ENCODE measurements at places on chromosomes 7 and 10. TPM values are rescaled to one million over a fixed set of nuclear protein-coding genes. Genes with fewer than 3 reads are reported as not detected.

DNA sequence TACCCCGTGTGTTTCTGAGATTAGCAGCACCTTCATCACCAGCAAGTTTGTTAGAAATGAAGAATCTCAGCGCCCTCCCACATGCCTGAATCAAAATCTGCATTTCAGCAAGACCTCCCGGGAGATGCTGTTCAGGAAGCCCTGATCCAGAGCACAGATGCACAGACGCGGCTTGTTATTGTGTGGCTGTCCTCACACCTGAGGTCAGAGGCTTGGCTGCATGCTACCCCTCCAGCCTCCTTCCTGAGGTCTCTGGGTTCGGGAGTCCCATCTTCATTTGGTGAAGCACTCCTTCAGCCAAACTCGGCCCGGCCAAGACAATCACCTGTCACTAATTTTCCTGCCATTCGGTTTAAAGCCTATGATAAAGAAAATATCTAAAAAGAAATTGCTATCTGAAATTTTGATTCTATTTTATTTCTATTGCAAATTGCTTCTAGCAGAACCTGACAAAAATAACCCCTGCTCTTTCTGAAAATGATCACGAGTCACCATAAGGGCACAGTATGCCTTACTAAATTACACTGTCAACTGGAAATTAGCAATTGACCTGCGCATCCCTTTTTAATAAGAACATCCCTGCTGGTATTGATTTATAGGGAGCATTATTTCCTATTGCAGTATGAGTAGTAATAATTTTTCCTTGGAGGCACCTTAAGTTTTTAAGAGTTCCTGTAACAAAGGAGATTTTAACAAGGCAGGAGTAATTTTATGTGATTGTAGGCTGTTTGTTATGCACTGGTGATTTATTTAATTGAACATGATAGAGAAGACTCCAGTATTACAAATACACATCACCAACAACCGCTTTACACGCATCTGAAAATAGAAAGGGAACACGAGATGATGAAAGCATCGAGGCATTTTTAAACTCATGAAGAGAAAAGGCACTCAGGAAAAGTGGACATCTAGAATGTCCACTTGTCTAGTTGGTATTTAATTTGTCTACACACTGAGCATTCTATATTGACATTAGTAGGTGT is 49.5 kb downstream of the VSTM2A start:
- no peak for DNase-seq
- H3K4me1 ChIP-seq, result no peaks in the 10 kb centered on the region
- no peak overlapping the region for H3K4me3 ChIP-seq
- H3K36me3 ChIP-seq, result no peaks in the 10 kb centered on the region

DNA sequence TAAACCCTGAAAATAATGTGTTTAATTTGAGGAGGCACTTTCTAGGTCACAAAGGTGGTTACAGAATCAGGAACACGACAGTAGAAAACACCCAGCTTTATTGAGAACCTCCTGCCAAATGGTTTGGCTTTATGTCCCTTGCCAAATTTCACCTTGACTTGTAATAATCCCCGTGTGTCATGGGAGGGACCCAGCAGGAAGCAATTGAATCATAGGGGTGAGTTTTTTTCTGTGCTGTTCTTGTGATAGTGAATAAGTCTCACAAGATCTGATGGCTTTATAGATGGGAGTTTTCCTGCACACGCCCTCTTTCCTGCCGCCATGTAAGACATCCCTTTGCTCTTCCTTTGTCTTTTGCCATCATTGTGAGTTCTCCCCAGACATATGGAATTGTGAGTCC is 193.8 kb upstream of the KLF6 start:
- H3K36me3 ChIP-seq, result peaks cover 41% of the 10 kb centered on the region
- H3K4me3 ChIP-seq, result no peak overlapping the region

DNA sequence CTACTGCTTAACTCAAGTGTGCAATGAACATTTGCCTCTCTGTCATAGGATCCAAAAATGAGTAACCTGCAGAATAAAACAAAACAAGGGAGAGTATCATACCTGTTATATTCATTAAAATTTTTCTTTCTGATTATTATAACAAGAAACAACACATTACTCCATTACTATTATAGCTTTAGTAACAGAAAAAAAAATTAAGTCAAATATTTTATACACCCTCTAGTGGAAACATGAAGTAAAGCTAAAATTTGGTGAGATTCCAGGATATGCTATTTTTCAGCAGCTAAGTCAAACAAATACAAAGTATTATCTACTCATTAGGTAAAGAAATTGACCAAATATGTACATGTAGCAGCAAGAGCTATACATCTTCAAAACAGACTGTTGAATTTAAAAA is 56.3 kb downstream of the PDZD8 start:
- no peaks in the 10 kb centered on the region for H3K27me3 ChIP-seq
- peaks cover 8% of the 10 kb centered on the region for H3K36me3 ChIP-seq
- H3K4me1 ChIP-seq, result no peaks in the 10 kb centered on the region

The TRIL gene
- total RNA-seq, result not detected

The AP3M1 gene
- 45.4 TPM for total RNA-seq

The FAM13C gene
- total RNA-seq, result not detected

The GRM3 gene
- not detected for total RNA-seq

The CAMK2B gene
- not detected for total RNA-seq
